ENCODE measurements at places on chromosomes 1 and 21.
A peak's percentile ranks its signal among the peaks of the same experiment; 100 is the strongest.

- DNase-seq, result peak; percentile 98
Measured at GRCh38 chr1:156114101-156114918, at the start of gene LMNA. LMNA (plus strand) TSS chr1:156114711; CDS start chr1:156114919, 208 bp downstream.

- no peak for DNase-seq
Measured at GRCh38 chr21:26138615-26139257, 31.8 kb downstream of the APP start.

- no peak for DNase-seq
Measured at GRCh38 chr1:156912310-156912709, 8.1 kb upstream of the LRRC71 start.

DNA sequence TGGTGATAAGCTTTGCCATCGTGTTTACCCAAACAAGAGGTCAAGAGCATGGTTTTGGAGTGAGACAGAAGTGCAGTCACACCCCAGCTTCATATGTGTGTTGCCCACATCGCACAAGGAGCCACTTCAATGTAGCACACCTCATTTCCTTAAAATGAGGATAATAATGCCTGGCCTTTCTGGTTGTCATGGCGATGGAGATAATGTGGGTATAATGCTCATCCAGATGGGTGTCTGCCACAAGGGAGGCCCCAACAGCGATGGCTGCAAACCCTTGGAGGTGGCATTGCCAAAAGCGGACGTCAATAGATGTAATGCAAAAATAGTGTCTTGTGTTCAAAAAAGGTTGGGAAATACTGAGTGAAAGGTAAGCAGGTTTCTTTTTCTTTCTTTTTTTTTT is 83.1 kb upstream of the AJAP1 start:
- no peak for DNase-seq

DNA sequence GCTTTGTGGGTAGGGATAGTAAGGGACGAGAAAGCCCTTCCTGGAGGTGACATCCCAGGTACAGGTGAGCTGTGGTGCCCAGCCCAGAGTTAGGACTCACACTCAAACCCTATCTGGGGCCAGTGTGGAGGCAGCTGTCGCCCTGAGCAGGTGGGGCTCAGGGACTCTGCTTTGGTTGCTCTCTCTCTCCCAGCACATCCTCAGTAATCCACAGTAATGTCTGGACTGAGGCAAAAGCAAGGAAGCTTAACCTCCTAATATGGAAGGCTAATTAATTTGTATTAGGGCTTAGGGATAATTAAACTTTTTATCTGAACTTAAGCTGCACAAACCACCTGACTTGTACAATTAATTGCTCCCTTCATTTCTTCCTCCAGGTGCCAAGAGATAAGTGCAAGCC is 38.2 kb downstream of the DDX20 start:
- DNase-seq, result no peak

- DNase-seq, result peak; percentile 57
Measured at GRCh38 chr21:45076245-45076711, 1.9 kb downstream of the ADARB1 start.

GRCh38 chr1:236041631-236042618 is 23.0 kb downstream of the NID1 start:
- DNase-seq, result no peak

DNA sequence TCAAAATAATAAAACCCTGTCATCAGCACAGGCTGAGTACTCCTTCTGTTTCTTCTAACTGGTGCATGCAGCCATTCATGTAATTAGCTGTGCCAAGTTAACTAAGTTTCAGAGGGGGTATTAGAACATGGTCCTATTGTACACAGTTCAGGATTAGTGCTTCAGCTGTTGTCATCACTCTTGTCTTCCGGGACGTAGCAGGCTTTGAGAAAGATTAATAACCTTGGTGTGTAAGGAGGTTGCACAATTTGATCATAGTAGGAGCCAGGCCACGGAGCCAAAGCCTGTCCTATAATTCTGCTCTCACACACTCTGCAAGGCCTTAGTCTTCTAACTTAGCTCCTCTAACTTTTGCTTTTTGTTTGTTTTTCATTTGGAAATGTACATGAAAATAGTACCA is 44.7 kb downstream of the PTGFRN start:
- DNase-seq, result no peak

DNA sequence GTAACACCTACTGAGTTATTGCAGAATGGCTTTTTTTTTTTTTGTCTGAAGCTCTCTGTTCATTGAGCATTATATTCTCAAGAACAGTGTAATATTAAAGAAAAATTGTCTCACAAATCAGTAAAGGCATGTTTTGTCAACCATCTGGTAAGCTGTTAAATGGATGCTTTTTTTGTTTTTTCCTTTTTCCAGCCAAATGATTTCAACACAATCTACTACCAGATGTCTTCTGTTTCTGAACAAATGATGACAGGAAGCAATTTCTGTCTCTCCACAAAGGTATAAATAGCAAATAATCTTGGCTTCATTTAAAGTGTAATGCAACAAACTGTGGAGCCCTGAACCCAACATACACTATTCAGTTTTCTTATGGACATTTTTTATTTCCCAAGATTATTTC is 78.6 kb upstream of the RGS2 start:
- DNase-seq, result no peak

DNA sequence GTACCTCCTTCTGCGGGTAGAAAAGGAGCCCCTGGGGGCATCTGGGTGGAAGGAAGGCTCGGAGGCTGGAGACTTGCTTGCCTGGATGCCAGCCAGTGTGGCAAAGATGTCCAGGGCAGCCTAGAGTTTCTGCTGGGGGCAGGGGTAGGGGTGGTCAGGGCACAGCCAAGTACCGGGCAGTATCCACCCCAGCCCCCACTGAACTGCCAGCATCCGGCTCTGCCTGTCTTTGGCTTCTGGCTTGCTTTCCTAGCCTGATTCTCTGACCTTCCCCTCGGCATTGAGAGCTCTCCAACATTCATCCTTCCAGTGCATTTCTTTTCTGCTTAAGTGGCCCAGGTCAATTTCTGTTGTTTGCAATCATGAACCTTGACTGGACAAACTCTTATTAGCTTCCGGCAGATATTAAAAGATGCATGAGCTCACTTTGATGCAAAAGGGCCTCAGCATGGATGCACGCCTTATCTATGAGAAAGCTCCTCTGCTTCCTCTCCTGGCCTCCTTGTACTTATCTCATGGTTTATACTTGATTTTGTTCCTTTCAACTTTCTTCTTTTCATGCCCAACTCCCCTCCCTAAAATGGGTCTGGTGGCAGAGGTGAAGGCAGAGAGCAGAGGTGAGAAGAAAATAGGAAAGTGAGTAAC is 116.9 kb downstream of the HLCS start:
- no peak for DNase-seq

GRCh38 chr1:203040513-203041275 is 14.4 kb downstream of the PPFIA4 start:
- DNase-seq, result no peak

- DNase-seq, result no peak
Measured at GRCh38 chr1:29575277-29575676, 339.0 kb downstream of the PTPRU start.

DNA sequence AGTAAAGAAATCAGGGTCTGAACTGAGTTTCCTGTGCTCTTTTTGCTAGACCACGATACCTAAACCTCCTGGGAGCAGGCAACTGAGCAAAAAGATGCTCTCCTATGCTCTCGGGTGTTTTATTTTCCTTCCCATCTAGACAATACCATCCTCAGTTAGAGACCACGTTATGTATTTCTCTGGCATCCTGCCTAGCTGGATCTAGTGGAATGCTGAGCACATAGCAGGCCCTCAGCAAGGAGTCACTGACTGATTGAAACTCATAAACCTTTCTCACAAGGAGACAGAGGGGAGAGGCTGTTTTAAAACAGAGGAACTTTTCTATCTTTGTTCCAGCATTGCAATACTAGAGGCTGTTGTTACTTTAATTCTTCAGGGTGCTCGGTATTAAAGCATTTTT is 168.0 kb downstream of the CYYR1 start:
- DNase-seq, result no peak

DNA sequence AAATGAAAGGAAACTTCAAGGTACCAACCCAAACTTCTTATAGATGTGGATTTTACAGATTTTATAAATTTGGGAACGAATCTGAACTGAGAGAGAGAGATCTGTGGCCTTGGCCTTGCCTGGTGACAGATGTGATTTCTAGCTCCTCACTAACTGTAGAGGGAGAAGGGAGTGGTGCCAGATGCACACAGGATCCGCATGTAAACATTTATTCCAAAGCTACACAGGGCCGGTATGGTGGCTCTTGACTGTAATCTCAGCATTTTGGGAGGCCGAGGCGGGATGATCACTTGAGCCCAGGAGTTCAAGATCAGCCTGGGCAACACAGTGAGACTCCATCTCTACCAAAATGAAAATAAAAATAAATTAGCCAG is 77.1 kb downstream of the PGBD5 start:
- no peak for DNase-seq

DNA sequence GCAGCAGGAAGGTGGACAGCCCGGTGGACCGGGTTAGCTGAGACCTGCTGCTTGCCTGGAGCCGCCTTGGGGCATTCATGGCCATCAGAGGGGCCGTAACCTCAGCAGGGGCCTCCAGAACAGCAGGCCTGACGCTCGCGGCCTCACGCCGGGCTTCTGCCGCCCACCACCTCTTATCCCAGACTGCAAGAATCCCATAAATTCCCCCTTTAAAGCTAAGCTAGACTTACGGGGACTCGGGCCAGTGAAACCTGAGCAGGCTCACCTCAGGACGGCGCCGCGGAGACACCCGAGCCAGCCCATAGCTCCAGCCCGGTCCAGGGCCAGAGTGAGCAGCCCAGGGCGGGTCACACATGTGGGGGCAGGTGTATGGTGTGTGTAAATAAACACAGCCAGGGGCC is 132.3 kb downstream of the GLIS1 start:
- no peak for DNase-seq

DNA sequence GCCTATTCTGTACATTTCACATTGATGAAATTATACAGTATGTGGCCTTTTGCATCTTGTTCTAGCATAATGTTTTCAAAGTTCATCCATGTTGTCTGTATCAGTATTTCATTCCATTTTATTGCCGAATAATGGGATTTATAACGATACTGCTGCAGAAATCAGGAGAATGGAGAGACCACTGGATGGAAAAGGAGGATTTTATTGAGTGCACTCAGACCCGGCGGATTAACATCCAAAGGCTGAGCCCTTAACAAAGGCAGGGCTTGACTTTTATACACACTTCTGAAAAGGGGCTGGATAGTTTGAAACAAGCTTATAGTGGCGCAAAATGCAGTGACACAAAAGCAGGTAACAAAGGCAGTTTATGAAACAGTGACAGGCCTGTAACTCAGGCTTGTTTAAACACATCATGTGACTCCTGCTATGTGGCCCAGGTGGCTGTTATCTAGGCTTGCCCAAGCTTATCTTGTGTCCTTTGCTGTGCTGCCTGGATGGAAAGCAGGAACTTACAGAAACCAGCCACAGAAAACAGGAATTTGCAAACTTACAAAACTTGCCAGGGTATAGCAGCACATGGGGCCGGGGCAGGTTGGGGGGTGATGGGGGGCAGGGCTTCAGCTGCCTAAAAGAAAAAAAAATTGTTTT is 32.8 kb upstream of the KCNJ15 start:
- no peak for DNase-seq

DNA sequence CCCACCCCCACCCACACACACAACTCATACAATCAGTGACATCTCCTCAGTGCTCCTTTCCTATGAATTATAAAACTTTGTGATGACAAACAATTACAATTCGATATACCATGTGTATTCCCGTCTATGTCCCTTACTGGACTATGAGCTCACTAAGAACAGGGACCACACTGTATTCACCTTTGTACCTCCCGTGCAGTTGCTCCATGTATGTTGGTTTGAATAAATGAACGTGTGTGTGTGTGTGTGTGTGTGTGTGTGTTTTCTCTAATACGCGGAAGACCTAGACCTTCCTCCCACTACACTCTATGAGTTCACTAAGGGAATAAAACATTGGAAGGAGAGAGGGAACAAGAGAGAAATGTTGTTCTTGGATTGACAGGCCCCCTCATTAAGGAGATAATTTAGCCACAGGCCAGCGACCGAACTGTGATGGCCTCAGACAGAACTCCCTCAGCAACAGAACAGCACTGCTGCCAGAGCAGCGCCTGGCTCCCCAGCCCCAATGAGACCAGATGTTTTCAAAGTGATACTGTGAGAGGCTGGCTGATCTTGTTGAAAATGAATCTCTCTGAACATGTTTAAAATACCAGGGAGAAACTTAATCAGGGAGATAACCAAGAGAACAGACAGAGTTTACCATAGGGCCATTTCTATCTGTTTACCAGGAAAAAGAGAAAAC is 21.7 kb downstream of the BCAR3 start:
- no peak for DNase-seq

GRCh38 chr1:109902204-109902985 is 8.3 kb upstream of the CSF1 start:
- no peak for DNase-seq

DNA sequence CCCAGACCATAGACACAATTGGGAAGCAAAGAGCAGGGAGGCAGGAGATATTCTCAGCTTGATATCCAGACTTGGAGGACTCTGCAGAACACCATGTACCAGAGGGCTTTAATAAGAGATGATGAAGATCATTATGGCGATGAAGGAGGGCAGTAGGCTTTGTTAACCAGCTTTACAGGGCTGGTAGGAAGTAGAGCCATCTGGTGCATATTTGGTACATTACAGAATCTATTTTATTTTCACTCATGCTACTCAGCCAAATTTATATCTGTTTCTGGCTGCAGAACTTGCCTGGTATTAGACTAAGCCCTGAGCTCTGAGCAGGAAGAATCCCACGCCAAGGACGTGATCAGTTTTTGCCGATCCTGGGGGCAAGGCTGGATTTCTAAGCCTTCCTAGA is 61.8 kb upstream of the SYT6 start:
- DNase-seq, result no peak

- no peak for DNase-seq
Measured at GRCh38 chr1:221981461-221981860, 239.6 kb upstream of the DUSP10 start.

GRCh38 chr1:43184995-43185394 is 12.9 kb downstream of the CFAP57 start:
- DNase-seq, result no peak

DNA sequence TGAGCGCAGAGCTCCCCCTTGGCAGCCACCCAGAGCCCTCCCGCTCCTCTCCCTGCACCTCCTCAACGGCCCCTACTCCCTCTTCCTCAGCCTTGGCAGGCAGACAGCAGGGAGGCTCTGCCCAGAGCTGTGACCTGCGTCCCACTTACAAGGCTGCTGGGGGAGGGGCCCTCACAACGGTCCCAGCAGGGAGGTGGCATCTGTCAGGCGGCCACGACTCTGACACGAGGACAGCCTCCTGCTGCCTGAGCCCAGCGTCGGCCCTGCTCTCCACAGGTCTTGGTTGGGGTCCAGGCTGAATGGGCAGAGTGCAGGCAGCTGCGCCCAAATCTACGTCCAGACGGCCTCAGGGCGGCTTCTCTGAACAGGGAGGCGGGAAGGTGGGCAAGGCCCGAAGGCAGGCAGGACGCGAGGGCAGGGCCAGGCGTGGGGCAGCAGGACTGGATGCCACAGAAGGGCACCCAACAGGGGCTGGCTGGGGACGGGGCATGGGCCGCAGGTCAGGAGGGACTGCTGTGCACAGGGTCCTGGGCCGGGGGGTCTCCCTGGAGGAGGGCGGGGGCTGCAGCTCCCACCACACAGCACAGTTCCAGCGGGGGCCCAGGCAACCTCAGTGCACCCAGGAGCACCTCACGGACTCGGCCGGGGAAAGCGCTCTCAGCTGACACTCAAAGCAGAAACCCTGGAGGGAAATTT is 7.5 kb downstream of the SLC19A1 start:
- DNase-seq, result peak; percentile 65

Measured in ascending aorta (tissue), 2 donors.